ENCODE measurements at places on chromosomes 11 and 22. TPM values are rescaled to one million over a fixed set of nuclear protein-coding genes. Genes with fewer than 3 reads are reported as not detected.

GRCh38 chr11:24705474-24705873 lies 208.6 kb downstream of the LUZP2 start:
- no peak for DNase-seq

GRCh38 chr11:123407130-123407995 lies 22.7 kb upstream of the GRAMD1B start:
- peak; percentile 70 for DNase-seq

DNA sequence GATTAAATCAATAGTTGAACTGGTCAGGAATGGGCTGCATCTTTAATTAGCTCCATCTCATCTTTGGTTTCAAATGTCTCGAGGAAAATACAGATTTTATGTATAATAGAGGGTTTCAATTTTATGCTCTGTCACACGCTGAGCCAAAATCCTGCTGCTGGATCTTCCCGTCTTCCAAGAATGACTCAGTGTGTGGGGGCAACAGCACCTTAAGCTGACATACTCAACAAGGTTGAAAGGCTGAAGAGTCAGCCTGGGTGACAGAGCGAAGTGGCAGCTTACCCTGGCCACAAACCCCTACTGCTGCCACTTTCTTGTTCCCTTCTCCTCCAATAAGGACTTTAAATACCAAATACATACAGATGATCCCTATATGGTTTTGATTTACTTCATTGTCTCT lies 9.0 kb upstream of the PCF11 start:
- DNase-seq: peak; percentile 23

DNA sequence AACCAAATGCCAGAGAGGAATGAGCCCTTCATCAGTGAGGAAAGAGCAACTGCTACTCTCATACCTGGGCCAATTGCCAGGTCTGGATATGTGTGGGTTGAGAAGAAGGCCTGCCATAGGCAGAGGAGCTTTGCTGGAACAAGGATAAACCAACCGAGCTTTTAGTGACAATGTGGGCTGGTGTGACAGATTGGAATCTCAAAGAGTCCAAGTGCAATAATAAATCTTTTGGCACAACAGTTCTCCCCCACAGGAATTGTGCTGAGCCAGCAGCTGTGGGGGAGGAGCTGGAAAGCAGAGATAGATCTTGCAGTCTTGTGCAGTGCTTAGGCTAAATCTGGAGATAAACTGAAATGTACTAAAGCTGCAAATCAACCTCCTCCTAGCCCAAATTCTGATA lies 79.4 kb upstream of the ISX start:
- DNase-seq: no peak

GRCh38 chr22:47201996-47202818 lies 439.8 kb downstream of the TBC1D22A start:
- no peak for DNase-seq

DNA sequence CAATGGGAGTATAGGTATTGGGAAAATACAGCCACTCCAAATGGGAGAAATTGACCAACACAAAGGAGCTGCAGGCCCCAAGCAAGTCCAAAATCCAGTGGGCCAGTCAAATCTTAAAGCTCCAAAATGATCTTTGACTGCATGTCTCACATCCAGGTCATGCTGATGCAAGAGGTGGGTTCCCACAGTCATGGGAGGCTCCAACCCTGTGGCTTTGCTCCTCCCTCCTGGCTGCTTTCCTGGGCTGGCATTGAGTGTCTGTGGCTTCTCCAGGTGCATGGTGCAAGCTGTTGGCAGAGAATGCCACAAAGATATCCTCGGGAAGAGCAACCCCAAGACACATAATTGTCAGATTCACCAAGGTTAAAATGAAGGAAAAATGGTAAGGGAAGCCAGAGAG lies 80.8 kb downstream of the IGLL5 start:
- no peak for DNase-seq

- no peak for DNase-seq
Measured at GRCh38 chr11:132855516-132855915, 676.8 kb downstream of the OPCML start.

DNA sequence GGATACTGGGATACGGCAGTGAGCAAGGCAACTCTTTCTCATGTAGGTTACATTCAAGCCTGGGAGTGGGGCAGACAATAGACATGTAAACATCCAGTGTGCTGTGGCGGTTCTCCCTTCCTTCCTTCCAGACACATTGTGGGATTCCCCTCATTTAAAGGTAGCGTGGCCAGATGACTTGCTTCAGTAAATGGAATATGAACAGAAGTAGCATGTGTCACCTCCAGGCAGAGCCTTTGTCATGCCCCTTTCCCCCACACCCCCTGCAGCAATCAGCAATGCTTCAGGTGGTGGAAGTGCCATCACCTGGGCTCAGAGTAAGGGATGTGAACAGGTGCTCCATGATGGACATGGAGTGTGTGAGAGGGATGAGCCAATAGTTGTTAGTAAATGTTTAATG lies 34.8 kb upstream of the TTC12 start:
- no peak for DNase-seq

DNA sequence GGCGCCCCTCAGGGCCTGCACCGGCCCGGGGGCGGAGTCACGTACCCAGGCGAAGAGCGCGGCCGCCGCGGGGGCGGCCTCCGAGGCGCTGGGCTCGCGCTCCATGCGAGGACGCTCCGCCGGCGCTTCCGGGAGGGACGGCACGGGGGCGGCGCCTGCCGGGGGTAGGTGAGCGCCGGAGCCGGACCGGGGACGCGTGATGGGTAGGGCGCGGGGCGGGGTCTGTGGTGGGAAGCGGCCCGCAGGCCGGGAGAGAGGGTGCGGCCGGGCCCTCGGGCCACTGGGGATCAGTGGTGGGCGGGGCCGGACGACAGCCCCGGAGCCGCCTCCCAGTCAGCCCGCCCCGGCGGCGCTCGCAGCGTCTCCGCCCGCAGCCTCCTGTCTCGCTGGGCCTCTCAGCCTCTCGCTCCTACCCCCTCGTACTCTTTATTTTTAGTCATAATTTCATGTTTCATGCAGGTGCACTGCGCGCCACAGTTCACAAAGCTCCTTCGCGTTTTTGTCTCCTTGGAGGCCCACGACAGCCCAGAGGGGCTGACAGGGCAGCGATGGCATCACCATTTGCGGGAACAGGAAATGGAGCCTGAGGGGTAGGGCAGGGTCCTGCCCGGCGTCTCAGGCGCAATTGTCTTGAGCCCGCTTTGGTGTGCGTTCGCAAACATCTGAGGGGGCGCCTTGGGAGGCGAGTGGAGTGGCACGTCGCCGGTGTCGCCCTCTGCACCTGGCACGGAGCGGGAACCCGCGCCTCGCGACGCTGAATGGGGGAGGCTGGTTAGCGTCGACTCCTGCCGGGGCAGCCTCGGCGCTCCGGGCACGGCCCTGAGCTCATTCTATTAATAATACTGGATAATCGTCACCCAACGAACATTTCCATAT lies at the start of gene SERGEF:
Gene SERGEF, minus strand, starts transcription at position 142 of the 876 bp plus-strand sequence. Its CDS starts 37 bp downstream, at position 105.
- peak; percentile 95 for DNase-seq

GRCh38 chr11:217704-218103 lies 10.2 kb downstream of the RIC8A start:
- DNase-seq: no peak

- DNase-seq: no peak
Measured at GRCh38 chr22:29734406-29734805, 14.6 kb downstream of the CABP7 start.

DNA sequence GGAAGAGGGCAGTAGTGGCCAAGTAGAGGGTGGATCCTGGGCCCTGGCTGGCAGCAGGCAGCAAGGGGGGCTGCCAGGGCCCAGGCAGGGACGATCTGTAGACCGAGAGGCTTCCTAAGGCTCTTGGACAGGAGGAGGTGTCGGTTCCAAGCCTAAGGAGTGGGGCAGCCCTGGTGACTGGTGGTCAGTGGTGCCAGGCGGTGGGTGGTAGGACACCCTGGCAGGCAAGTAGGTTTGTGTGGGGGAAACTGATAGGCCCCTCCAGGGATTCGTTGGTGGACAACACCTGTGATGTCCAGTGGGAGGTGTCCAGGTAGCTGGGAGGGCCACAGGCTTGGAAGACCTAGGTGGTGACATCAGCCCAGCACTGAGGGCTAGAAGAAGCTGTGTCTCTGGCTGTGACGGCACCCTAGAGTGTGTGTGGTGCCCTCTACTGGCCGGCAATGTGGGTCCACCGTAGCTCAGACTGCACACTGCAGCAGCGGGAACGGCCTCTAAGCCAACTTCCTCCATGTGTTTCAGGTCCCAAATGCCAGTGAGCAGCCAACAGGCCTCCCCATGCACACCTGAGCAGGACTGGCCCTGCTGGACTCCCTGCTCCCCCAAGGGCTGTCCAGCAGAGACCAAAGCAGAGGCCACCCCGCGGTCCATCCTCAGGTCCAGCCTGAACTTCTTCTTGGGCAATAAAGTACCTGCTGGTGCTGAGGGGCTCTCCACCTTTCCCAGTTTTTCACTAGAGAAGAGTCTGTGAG lies 9.4 kb upstream of the SAMM50 start:
- peak; percentile 63 for DNase-seq

- no peak for DNase-seq
Measured at GRCh38 chr11:295351-296170, 3.8 kb downstream of the IFITM5 start.

GRCh38 chr11:116605543-116606459 lies 167.0 kb downstream of the BUD13 start:
- DNase-seq: peak; percentile 64

DNA sequence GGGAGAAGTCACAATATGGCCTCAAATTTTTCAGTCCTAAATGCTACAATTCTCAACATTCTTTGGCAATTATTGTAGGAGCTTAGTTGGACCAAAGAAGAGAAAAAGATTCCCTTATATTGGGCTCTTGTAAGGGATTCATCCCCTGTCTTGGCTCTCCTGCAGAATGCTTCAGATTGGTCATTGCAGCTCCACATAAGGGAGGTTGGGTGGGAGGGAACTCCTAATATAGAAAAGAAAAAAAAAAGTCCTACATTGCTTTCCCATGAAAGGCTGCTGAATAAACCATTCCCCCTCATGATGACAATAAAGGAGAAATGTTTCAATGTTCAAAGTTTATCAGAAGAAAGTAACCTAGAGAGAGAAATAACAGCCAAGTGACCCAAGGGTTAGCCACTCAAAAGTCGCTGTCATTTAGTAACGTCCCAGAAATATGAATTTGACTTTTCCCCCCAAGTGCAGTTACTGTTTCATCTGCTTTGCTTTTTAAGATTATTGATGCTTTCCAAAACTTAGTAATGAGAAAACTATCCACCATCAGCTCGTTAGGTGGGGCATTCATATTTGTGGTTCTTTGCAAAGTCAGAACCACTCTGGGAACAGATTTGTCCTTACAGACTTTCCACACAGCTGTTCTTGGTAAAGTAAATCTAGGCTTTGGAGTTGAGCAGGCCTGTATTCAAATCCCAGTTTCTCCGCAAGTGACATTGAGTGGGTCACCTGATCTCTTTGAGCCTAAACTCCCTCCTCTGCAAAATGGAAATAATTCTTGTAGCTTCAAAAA lies 5.0 kb upstream of the SLC1A2 start:
- DNase-seq: no peak

- no peak for DNase-seq
Measured at GRCh38 chr11:105696000-105696399, 86.1 kb downstream of the GRIA4 start.

- DNase-seq: peak; percentile 57
Measured at GRCh38 chr22:43002202-43002586, 12.8 kb downstream of the PACSIN2 start.

GRCh38 chr11:59556115-59556916 lies 45.0 kb downstream of the OR4D9 start:
- peak; percentile 87 for DNase-seq

- DNase-seq: no peak
Measured at GRCh38 chr11:57668434-57668782, 494 bp downstream of the ZDHHC5 start.

DNA sequence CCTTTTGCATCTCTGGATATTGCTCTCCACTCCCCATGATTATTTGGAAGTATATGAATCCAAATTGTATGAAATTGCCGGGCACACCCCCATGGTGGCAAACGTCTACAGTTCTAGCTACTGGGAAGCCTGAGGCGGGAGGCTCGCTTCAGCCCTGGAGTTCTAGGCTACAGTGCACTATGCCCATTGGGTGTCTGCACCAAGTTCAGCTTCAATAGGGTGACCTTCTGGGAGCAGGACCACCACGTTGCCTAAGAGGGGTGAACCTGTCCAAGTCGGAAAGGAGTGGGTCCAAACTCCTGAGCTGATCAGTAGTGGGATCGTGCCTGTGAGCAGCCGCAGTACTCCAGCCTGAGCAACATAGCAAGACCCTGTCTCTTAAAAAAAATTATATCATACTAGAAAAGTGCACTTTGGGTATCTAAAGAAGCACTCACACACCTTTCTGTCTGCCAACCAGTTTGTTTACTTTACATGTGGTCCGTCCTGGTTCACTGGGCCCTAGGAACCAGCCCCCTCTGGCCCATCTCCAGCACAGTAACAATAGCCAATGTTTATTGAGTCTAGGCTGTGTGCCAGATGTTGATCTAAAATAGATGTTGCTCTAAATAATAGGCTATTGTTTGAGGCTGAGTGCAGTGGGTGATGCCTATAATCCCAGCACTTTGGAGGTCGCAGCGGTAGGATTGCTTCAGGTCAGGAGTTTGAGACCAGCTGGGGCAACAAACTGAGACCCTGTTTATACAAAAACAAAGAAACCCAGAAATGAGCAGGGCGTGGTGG lies 16.4 kb upstream of the KAT5 start:
- no peak for DNase-seq

DNA sequence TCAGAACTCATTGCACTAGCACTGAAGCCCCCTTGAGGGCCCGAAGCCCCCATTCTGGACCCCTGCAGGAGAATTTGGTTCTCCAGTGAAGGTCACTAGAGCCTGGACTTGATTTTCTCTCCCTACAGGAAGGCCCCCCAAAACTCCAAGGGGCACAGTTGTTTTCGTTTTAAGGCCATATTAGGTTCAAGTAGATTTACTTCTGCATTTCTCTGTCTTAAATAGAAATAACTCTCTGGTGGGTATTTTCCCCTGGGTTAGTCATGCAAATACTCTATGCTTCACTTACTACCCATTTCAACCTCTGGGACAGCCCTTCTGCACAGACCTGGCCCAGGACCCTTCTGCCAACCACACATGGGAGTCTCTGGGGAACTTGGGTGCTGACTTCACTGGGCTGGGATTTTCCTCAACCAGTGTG lies 41.6 kb downstream of the WEE1 start:
- peak; percentile 35 for DNase-seq

The MLC1 gene
- not detected for total RNA-seq

The PES1 gene
- total RNA-seq: 162 TPM

The PATE2 gene
- total RNA-seq: 0.29 TPM

The USP28 gene
- total RNA-seq: 29.7 TPM

The NDUFC2 gene
- total RNA-seq: 180 TPM

The APOA5 gene
- not detected for total RNA-seq

The AP2A2 gene
- total RNA-seq: 14.3 TPM

The MS4A15 gene
- not detected for total RNA-seq

The CBLIF gene
- not detected for total RNA-seq

Measured in Daoy (cell line).